ENCODE measurements at places on chromosomes 3 and 15.

GRCh38 chr15:94563456-94563855, 332.1 kb downstream of the MCTP2 start:
- DNase-seq = no peak

- DNase-seq = no peak
These were observed 107.7 kb upstream of the RPL32 start for GRCh38 chr3:12948891-12949711.

GRCh38 chr15:41341519-41341918, 8.8 kb downstream of the NUSAP1 start:
- DNase-seq = no peak

- no peak for DNase-seq
These were observed 71.3 kb downstream of the MAGI1 start for GRCh38 chr3:65967451-65967850.
